ENCODE measurements at places on chromosomes 5 and 9.

- DNase-seq: no peak
Measured at GRCh38 chr5:132411304-132412013, 41.9 kb downstream of the SLC22A5 start.

- no peak for DNase-seq
Measured at GRCh38 chr5:13003457-13003856, 941.0 kb downstream of the DNAH5 start.

DNA sequence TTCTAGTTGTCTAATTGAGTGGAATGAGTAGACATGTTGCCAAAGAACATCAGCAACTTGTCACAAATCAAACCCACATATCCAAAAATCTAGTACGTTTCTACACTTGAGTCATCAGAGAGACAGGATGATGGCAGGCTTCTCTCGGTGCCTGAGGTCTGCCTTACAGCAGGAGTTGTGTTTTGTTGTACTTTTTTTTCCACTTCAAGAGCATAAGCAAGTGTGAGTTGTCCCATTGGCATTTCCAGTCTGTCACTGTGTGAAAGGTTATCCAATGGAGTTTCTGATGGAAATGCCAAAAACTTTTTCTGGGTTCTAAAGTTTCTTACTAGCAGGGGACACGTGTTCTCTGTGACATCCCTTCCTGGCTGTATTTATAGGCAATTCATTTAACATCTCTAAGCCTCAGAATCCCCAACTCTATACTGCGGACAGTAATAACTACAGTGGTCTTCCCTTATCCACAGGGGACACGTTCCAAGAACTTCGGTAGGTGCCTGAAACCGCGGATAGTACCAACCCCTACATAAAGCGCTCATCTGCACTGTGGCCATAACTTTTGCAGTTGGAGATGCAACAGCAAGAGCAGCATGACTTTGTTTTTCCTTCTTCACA, 246.5 kb downstream of the SYK start:
- no peak for DNase-seq

GRCh38 chr5:10682801-10683525, 78.1 kb downstream of the DAP start:
- DNase-seq: no peak
